ENCODE measurements at places on chromosomes 4 and X.

DNA sequence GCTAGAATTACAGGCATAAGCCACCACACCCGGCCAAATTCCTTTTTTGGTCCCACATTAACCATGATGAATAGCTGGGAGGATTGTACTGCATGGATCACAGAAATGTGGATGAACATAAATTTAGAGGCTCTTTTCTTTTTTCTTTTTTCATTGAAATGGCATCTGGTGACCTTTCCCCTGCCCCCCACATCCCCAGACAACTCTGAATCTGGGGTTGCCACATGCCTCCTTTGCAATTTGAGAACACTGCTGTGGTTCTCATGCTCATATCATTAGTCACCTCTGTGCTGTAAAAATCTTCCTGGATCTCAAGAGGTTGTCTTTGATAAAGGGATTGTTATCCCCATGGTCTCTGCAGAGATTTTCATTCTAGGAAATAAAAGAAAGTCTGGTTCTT lies 22.8 kb upstream of the FMR1NB start:
- no peak for DNase-seq

DNA sequence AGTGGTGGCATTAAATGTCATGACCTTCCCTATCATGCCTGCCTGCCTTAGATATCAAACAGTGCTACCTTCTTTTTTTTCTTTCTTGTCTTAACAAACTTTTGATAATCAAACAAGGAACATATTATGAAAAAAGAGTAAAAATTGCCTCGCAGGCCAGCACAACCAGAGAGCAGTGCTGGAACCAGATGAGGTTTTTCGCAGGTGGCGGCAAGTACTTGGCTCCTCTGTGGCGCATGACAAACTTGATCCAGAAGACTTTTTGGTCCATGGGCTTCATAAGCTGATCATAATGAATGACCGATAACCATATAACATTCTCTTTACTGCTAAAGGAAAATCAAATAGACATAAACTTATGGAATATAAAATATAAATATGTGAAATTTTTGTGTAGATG lies 61.8 kb downstream of the UGT2B10 start:
- DNase-seq: no peak

DNA sequence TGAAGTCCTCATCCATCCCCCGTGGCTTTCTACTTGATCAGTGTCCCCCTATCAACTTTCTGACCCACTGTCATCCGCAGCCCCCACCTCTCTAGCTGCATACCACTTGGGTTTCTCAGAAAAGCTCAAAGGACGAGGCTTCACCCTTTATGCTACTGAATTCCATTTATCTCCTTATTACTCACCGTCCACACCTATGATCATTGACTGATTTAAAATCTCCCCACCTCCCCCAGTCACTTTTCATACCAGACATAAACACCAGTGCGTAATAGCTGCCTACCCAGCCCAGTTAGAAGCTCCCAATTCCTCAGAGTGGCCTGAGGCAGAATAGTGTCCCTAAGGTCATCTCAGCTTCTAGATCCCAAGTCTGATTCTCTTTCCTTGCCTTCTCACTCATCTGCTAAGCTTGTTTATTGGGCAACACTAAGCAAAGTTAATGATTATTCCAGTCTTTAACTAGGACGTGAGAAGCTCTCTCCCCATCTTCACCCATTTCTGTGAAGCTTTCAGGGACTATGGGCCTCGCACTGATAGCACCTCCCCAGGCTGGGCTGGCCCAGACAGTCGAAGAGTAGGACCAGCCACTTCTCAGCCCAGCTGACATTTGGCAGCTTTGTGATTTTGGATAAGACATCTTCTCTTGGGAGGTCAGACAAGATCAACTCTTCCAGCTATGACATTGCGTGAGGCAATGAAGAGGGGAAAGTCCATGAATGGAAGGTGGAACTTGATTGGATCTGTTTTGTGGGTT lies 7.2 kb upstream of the DDX60L start:
- no peak for DNase-seq

DNA sequence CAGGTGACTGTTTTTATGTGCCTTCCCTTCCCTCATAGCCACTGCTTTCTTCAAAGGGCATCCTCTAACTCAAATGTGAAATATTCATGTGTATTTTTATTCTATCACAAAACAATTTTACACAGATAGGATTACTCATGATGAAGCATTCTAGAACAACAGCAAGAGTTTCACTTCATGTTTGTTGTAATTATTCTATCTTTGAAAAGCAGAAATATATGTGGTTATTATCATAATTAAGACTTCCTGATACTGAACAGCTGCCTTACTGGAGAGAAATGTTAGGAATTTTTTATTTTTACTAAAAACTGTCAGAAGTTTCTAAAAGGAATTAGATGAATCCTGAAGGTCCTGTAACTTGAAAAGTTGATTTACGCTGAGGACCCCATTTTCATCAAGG lies 229.1 kb downstream of the PALLD start:
- no peak for DNase-seq

GRCh38 chr4:142121448-142122350 lies 485.3 kb downstream of the IL15 start:
- no peak for DNase-seq

DNA sequence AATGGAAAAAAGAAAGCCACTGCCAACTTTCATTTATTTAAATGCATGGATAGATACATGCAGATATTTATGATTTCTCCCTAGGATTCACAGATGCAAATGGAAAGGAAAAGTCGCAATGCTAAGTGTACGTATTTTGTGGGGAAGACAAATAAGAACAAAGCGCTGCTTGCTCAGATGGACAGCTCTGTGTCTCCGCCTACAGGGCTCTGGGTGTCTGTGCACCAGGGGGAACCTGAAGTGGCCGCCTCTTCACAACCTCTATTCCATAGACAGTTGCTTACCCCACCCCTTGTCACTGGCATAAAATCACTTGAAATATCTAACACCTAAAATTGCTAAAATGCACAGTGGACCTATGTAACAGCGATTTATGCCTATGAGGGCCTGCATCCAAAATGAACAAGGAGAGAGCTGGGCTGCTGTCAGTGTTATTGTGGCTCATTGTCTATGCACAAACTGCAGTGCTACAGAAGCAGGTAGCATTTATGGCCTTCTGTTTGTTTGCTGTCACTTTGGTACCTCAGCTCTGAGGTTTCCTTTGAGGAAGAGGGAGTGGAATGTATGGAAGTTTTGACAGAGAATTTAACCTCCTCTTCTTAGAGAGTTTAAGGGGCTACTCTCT lies 58.6 kb upstream of the PAGE1 start:
- peak; percentile 4 for DNase-seq

GRCh38 chr4:8600686-8601085 lies 8.1 kb downstream of the CPZ start:
- no peak for DNase-seq

DNA sequence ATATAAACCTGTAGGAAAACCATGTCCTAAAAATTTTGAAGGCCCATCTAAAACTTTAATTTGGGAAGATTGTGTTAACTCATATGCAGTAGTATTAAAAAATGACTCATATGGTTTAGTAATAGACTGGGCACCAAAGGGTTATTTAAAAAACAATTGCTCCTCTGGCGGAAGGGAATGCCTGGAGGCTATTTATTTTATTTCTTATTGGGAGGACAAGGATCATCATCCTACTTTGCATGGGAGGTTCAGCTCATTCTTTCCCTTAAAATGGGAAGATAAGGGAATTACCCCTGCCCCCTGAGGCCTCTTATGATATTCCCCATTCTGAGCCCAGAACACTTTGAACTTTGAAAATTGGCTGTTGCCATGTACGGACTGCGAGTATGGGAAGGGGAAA lies 29.7 kb upstream of the MGST2 start:
- DNase-seq: no peak

DNA sequence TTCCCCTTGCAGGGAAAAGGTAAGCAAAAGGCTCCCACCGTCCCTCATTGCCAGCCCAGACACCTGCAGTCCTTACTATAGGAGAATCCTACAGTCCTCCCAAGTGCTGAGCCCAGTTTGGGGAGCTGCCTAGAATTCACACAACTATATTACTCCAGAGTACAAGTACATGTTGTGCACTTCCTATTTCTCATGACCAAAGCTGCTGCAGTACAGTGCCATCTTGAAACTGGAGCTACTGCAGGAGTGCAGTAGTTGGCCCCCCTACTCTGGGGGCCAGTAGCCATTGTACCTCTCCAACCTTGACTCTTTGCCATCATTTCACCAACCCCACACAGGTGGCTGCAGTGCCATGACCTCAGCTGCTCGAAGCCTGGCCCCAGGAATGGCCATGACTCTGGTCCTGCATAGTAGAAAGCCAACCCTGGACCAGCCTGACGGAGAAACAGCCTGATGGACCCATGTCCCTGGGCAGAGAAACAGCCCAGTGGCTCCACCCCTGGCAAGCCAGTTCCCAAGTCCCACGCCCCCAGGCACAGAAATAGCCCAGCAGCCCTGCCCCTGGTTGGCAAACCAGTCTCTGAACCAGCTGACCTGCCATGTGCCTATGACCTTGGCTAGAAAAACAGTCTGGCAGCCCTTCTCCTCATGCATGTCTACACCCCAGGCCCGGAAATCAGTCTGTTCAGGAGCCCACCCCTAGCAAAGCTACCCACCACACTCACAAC lies 51.9 kb downstream of the PHKA1 start:
- DNase-seq: no peak

- no peak for DNase-seq
Measured at GRCh38 chr4:38280323-38280706, 320.1 kb downstream of the PTTG2 start.

- DNase-seq: no peak
Measured at GRCh38 chr4:134934036-134934808, 732.6 kb upstream of the PABPC4L start.

DNA sequence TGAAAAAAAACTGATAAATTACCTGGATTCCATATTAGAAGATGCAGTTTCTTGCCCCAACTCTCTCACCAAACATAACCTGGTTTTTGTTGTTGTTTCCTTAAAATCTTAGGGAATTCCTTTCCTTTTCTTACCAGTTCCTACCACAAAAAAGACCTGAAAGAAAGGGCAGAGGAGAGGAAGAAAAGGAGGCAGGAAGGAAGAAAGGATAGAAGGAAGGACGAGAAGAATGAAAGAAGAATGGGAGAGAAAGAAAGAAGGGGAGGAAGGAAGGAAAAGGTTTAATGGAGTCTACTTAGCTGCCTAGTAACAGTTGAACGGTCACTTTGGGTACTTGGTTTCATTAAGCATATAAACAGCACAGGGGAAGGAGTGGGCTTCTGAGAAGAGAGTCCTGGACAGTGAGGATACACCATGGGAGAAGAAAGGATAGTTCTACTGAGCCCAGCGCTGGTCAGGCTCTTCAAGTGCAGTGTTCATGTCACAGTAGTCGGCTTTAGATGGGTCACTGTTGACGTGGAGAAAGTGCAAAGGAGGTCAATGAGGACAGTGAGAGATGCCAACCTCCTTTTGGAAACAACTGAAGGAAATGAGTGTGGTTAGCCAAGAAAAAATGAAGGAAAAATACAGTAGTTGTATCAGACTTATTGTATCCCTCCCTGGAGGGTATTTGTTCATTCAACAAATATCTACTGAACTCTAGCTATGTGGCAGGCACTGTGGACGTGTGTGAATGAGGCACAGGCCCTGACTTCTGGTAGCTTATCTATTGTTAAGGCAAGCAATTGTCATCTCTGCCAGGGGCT lies 1.1 kb upstream of the CHIC2 start:
- no peak for DNase-seq

DNA sequence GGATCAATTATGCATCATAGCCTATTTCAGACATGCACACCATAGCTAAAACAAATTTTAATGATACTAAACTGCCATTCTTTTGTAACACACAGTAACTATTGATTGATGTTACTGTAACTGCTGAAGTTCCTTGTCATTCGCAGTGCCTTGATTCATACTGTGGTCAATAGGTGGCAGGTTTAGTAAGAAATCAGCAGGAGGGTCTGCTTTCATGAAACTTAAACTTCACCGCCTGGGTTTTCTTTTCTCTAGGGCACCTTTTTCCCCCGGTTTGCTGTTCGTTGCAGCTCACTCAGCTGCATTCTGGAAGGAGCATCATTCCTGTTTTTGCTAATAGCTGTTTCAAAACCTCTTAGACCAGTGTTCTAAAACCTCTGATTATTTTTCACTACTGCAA lies 88.1 kb downstream of the RPA4 start:
- DNase-seq: no peak

DNA sequence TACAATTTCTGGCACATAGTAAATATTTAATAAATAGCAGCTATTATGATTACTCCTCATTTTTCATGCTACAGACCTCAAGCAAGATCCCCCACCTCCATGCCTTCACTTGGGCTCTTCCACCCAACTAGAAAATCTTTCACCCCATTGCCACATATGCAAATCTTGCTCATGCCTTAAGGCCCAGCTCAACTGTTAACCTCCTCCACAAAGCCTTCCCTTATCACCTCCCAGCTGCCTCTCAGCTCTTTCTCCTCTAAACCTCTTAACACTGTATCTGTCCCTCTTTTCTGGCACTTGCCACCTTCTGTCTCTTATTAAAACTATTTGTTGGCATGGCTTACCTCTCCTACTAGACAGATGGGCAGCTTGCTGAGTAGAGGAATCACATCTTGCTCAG lies 51.5 kb downstream of the PJA1 start:
- no peak for DNase-seq

- no peak for DNase-seq
Measured at GRCh38 chr4:91904556-91904955, 399.2 kb upstream of the GRID2 start.

DNA sequence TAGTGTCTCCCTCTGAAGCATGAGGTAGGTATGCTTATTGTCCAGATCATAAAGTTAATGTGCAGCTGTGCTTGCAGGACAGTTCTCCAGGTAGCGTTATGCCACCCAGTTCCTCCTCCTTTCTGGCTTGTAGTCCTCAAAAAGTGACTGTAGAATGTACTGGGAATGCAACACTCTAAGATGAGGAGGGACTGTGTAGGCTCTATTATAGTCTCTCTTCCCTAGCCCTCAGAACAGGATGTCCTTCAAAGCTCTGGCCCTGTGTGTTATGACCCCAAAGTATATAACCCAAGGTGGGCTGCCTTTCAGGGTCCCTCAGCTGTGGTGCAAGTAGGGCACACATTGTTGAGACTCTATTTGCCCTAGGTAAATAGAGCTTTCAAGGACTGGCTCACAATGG lies 20.8 kb upstream of the MANBA start:
- DNase-seq: no peak

- no peak for DNase-seq
Measured at GRCh38 chr4:158254292-158254691, 44.0 kb downstream of the TMEM144 start.

DNA sequence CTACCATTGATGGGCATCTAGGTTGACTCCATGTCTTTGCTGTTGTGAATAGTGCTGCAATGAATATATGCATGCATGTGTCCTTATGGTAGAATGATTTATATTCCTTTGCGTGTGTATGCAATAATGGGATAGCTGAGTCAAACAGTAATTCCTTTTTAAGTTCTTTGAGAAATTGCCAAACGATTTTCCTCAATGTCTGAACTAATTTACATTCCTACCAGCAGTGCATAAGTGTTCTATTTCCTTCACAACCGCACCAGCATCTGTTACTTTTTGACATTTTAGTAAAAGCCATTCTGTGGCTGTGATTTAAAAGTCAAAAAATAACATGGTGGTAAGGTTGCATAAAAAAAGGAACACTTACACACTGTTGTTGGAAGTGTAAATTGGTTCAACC lies 103.1 kb upstream of the FAM47B start:
- no peak for DNase-seq

Data from activated CD8-positive, alpha-beta memory T cell treated with anti-CD3 and anti-CD28 coated beads for 1 hour (primary cell).